ENCODE measurements at places on chromosomes 16 and 17.

- DNase-seq: no peak
Measured at GRCh38 chr17:12922120-12922519, 95.7 kb downstream of the ELAC2 start.

GRCh38 chr17:19583871-19584270 is 50.2 kb downstream of the SLC47A1 start:
- DNase-seq: no peak

DNA sequence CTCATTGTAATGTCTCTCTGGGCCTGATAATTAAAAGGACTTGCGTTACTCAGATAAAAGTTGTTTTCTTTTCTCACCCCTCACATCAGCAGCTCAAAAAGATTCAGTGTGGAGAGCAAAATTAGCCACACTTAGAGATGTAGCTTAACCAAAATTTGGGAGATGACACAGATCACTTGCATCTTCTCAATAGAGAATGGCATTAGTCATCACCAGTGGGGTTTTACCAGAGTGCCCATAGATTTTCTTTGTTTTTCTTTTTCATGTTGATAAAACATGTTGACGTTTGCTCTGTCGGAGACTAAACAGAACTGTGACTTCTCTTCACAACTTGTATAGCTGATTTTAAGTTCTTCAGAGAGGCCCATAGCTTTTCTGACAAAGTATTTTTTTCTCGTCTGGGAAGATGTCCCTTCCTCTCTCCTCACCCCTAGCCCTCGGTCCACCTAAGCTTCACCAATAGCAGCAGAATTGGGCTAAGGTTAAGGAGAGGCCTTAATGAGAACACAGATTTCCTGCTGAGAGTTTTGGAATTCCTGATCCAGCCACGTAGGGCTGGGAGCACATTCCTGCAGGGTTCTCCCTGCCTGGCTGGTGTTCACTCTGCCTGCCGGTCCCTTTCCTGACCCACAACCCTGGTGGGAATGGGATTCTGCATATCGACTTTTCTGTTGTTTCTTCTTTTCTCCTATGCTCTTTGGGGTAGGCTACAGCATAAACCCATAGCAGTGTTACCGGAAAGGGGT is 92.6 kb downstream of the CACNG3 start:
- DNase-seq: no peak

GRCh38 chr16:12146966-12147365 is 170.4 kb downstream of the SNX29 start:
- DNase-seq: no peak

DNA sequence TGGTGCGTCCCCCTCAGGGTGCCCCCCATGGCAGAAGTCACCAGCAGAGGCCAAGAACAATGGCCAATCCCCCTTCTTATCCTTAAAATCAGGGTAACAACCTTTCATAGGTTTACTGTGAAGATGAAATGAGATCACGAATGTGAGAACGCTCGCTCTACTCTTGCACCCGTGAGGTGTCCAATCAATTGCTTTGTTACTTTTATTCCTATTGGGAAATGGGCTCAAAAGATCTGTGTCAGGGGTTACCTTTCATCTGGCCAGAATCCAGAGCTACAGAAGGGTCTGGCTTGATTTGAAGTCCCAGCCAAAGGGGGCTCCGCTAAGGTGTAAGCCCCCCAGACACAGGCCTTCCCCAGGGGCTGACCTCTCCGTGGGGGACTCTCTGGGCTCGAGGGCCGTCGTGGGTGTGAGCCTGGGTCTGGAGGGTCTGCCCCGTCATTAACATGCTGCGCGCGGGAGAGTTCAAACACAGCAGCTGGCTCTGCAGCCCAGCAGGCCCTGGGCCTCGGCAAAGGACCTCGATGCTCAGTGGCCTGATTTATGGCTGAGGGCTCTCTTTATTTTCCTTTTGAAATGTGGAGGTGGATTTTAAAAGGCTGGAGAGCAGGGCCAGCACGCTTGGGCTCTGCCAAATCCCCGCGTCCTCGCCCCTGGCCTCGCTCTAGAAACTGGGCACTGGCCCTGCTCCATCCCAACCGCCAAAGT is 10.4 kb downstream of the ABR start:
- no peak for DNase-seq

- DNase-seq: no peak
Measured at GRCh38 chr16:84082835-84083569, 33.7 kb downstream of the MBTPS1 start.

- no peak for DNase-seq
Measured at GRCh38 chr16:13194766-13195165, 293.4 kb downstream of the SHISA9 start.

DNA sequence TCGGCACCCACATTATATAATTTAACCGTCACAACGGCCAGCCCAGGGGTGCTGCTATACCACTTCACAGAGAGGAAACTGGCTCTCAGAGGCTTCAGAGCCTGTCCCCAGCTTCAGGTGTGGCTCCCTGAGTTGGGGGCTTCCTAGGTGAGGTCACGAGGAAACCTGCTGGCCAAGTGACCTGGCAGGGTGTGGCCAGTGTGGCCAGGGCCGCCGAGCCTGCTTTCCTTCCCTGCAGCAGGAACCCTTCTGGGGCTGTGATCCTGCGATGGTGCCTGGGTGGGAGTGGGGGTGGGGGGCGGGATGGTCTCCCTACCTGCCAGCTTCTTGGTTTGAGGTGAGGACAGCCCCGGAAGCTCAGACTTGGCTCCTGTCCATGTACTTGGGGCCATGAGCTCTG is 39.9 kb downstream of the ADCY7 start:
- DNase-seq: no peak

DNA sequence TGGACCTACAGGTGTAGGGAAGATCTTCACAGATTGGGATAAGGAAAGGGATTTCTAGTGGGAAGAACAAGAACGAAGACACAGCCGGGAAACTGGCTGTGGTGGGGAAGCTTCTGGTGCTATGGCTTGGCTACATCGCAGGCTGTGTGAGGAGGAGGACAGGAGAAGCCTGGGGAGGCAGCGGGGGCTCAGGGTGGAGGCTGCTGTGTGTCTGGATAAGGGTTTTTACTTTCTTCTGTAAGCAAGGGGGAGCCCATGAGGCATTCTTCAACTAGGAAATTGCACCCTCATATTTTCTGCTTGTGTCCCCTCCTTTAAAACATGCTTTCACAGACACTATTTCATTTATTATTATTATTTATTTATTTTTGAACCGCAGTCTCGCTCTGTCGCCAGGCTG is 2.9 kb upstream of the RHBDF2 start:
- no peak for DNase-seq

GRCh38 chr16:49356728-49357488 is 16.7 kb upstream of the C16orf78 start:
- no peak for DNase-seq

DNA sequence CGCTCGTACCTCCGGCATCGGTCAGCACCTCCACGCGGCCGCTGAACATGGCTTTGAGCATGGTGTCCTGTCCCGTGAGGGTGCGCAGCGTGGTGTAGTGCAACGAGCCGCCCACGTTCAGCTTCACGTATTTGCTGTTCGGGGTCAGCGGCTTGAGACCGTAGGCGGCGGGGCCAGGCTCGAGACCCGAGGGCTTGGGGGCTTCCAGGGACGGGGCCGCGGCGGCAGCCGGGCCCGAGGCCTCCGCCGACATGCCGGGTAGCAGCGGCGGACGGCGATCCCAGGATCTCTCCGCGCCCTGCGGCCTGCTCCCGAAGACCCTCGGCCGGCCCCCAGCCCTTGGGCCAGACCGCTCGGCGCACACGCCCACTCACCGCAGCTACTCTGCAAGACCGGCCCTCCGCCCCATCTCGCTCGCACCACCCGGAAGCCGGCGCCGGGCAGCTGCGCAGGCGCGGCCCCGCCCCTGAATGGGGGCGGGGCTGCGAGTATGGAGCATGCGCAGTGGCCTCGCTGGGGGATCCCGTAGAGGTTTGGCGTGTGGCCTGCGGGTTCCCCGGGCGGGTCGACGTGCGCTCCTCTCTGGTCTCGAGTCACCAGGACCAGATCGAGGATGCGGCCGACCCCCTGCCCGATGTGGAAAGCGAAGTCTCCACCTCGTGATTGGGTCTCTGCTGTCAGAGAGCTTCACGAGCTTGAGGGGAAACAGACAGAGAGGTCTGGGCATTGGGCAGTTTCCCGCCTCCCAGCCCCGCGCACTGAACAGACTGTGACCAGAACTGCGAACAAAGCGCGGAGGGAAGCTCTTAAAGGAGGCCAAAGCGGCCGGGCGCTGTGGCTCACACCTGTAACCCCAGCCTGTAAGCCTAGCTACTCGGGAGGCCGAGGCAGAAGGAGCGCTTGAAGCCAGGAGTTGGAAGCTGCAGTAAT is at the start of gene KCTD13:
Gene KCTD13, minus strand, starts transcription at position 446 of the 930 bp plus-strand sequence. Its CDS starts 193 bp downstream, at position 253.
- DNase-seq: peak; percentile 96

DNA sequence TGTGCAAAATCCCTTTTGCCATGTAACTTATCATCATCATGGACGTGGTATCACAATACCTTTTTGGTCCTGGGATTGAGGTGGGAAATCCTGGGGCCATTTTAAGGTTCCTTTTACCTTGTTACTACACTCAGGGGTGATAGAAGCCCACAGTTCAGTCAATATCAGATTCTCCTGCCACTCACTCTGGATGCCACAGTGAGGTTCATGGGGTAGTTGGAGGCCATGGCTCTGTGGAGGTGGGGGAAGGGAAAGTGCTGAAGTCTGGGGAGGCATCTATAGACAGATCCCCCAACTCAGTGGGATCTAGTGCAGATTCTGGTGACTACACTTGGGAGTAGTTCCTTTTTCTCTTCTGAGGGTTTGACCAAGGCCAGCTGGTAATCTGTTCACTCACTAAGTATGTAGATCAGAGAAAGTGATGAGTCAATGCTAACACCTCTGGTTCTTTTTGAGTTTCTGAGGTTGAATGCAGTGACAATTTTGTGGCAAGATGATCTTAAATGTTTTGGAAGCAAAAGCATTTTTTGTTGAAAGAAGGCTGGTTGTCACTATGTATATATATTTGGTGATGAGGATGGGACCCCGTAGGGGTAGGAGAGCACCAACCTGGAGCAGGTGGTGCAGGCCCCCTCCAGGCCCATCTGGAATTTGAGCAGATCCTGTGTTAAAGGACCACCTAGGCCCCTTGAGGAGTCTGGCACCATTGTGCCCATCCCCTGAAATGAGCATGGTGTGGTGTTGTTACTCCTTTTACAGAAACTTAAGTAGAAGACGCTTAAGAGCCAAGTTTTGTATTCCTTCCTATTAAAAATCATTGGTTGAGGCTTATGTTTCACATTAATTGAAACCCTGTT is 18.8 kb upstream of the IRF8 start:
- DNase-seq: no peak

- peak; percentile 31 for DNase-seq
Measured at GRCh38 chr17:69246726-69247375, 18.2 kb upstream of the ABCA10 start.

- DNase-seq: peak; percentile 59
Measured at GRCh38 chr16:77211880-77212740, 12.9 kb downstream of the SYCE1L start.

- no peak for DNase-seq
Measured at GRCh38 chr16:22674832-22675191, 139.2 kb upstream of the HS3ST2 start.

- no peak for DNase-seq
Measured at GRCh38 chr16:85631230-85631629, 18.1 kb downstream of the GSE1 start.

DNA sequence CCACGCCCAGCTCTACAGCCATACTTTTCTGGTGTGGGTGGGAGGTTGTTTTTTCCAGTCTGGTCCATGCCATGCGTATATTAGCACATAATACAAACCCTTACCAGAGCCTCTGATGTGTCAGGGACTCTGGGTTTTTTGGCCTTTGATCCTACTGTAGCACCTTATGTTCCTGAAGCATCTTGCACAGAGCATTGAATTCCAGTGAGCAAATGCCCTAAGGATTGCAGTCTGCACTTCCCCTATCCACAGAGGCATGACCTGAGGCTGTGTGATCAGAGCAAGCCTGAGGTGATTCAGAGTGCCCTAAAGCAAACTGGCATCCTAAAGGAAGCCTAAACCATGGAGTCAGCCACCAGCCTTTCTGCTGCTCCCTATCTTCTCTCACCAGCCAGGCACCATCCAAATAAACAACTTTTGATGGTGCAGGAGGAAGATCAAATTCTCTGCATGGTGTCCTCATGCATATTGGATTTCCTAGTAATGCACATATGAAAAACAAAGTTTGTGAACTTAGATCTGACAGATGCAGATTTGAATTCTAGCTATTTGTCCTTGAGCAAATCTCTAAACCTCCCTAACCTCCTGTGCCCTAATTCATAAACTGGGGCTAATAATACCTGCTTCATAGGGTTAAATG is 41.2 kb upstream of the HAS3 start:
- DNase-seq: no peak

- peak; percentile 9 for DNase-seq
Measured at GRCh38 chr16:14071576-14072271, 605 bp downstream of the MRTFB start.

DNA sequence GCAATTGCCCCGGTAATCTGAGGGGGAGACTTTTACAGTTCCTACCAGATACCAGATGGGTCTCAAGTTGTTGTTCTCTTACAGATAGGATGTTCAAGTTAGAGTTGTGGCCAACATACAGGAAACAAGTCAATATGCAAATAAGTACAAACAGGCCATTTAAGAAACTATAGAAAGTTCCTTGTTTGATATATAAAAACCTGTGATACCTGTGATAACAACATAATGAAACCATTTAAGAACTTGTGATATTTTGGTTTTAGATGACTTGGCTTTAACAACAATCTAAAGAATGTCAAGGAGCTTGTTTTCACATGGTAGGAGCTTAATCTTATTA is 16.8 kb downstream of the CDR2 start:
- no peak for DNase-seq

- no peak for DNase-seq
Measured at GRCh38 chr16:66751992-66752322, 548 bp upstream of the DYNC1LI2 start.

GRCh38 chr17:49910094-49910857 is 58.7 kb upstream of the DLX4 start:
- DNase-seq: no peak

DNA sequence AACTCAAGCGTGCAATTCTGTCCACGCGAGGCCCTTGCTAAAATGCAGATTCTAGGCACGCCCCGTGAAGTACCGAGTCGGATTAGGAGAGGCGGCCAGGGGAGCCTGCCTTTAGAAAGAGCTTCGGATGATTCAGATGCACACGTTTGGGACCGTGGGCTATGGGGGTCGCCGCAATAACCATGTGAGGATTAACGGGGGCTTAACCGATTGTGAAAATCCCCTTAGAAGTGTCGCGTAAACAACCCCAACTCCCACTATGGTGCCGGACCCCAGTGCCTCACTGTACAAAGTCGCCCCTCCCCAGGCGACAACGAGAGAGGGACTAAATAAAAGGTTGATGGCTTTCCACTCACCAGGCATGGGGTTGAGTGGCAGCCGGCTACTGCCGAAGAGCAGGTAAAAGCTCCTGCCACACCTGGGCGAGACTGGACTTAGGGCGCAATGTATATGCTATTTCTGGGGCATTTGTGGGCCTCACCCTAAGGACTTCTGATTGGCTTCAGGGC is 635 bp upstream of the SP2 start:
- DNase-seq: no peak

All from neuronal stem cell (in vitro differentiated cells).